IPS DF 6.9 (cell line): ENCODE measurements at places on chromosomes 6 and 20.
A peak's percentile ranks its signal among the peaks of the same experiment; 100 is the strongest.

DNA sequence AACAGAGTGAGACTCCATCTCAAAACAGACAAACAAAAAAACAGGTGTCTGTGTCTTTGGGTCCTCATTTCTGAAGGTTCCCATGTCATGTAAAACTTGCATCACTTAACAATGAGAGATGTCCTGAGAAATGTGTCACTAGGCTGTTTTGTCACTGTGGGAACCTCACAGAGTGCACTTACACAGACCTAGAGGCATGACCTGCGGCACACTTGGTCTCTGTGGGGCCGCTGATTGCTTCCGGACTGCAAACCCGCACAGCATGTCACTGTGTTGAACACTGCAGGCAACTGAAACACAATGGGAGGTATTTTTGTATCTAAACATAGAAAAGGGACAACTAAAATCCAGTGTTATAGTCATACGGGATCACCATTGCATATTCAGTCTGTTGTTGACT, 42.3 kb upstream of the TMEM181 start:
- H3K4me3 ChIP-seq = no peak overlapping the region
- no peak for DNase-seq
- H3K27me3 ChIP-seq = no peaks in the 10 kb centered on the region
- no peaks in the 10 kb centered on the region for H3K36me3 ChIP-seq
- no peaks in the 10 kb centered on the region for H3K4me1 ChIP-seq

- no peak overlapping the region for H3K4me3 ChIP-seq
- H3K4me1 ChIP-seq = peaks cover 4% of the 10 kb centered on the region
- no peaks in the 10 kb centered on the region for H3K36me3 ChIP-seq
- peaks cover 2% of the 10 kb centered on the region; the same call in 1 of the 2 replicates for H3K27me3 ChIP-seq
- H3K27ac ChIP-seq = no peak overlapping the region
Measured at GRCh38 chr6:170281331-170282292, 9.3 kb downstream of the DLL1 start.

- no peaks in the 10 kb centered on the region for H3K36me3 ChIP-seq
- H3K4me1 ChIP-seq = peaks cover 7% of the 10 kb centered on the region
- H3K27ac ChIP-seq = no peak overlapping the region
Measured at GRCh38 chr6:52571099-52571755, 5.6 kb downstream of the TRAM2 start.

- no peaks in the 10 kb centered on the region for H3K27me3 ChIP-seq
- no peak for DNase-seq
- H3K4me3 ChIP-seq = no peak overlapping the region
- no peaks in the 10 kb centered on the region; the same call in 1 of the 2 replicates for H3K4me1 ChIP-seq
Measured at GRCh38 chr6:133977983-133978895, 25.2 kb downstream of the TBPL1 start.

DNA sequence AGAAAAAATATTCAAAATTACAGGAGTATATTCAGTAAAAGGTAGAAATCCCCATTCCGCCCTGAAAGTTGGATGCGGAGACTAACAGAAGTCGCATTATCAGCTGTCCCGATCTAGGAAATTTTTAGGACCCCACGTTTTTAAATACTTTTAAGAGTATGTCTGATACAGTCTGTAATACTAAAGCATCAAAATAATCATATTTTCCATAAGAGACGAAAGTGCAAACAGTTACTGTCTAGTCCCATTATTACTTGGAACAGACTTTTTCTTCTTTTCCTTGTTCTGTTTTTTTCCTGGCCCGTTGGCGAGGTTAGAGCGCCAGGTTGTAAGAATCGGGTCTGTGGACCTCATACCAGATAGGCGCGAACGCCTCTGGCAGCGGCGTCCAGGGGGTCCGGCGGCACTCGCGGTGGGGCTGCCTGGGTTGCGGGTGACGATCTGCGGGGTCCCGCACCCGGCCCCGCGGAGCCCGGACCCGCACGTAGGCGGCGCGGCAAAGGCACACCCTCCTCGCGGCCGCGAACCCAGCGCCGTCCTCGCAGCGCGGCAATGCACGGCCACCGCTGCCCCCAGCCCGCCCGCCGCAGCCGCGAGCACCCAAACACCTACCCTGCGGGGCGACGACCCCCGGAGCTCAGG, 460 bp downstream of the PLAGL1 start:
- no peaks in the 10 kb centered on the region for H3K36me3 ChIP-seq
- H3K4me1 ChIP-seq = no peaks in the 10 kb centered on the region; the same call in 1 of the 2 replicates
- peaks cover 26% of the 10 kb centered on the region for H3K27me3 ChIP-seq
- H3K4me3 ChIP-seq = peak overlapping the region; percentile 51; the same call in 1 of the 2 replicates
- H3K27ac ChIP-seq = no peak overlapping the region

DNA sequence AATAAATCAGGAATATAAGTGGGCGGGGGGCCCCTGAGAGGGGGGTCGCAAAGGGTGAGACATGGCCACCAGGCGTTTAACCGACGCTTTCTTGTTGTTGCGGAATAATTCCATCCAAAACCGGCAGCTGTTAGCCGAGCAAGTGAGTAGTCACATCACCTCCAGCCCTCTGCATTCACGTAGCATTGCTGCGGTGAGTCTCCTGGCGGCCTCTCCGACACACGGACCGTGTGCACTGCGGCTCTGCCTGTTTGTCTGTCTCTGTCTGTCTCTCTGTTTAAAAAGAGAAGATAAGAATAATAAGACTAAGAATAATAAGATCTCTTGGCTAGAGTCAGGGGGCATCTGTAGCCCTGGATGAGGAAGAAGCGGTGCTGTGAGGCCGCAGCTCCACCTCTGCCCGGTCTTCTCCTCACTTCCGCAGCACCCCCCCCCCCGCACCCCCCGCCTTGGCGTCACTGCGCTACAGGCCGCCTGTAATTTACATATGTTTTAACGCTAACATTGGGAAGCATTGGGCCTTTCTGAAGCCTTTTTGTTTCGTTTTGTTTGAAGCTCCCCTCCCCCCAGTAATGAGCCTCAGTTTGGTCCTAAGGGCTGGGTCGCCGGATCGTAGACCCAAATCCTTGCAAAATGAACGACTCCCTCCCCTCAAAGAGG, 993 bp downstream of the STX16 start:
- no peaks in the 10 kb centered on the region for H3K27me3 ChIP-seq
- no peaks in the 10 kb centered on the region for H3K36me3 ChIP-seq
- peak; percentile 72 for DNase-seq

DNA sequence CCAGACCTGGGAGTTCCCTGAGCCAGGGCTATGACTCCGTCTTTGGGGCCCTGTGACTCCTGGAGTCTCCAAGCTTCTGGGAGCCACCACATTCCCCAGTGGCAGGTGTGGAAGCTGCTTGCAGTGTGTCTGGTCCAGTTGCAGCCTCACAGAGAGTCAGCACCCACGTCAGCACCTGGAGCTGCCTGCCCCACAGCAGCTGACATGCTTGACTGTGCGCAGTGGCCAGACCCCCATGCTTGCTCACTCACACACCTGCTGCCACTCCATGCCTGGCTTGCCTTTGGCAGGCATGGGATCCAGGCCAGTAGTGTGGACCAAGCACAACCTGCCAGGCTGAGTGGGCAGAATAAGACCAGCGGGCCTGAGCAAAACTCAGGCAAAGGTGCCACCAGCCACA, 31.0 kb upstream of the ASIP start:
- no peaks in the 10 kb centered on the region for H3K36me3 ChIP-seq
- H3K27me3 ChIP-seq = no peaks in the 10 kb centered on the region
- DNase-seq = no peak
- H3K27ac ChIP-seq = no peak overlapping the region
- H3K4me1 ChIP-seq = no peaks in the 10 kb centered on the region
- no peak overlapping the region for H3K4me3 ChIP-seq

GRCh38 chr6:48213076-48213788, 102.2 kb upstream of the PTCHD4 start:
- no peaks in the 10 kb centered on the region for H3K27me3 ChIP-seq
- DNase-seq = no peak
- H3K36me3 ChIP-seq = no peaks in the 10 kb centered on the region
- no peak overlapping the region for H3K4me3 ChIP-seq

- no peak overlapping the region for H3K27ac ChIP-seq
- peaks cover 2% of the 10 kb centered on the region; the same call in 1 of the 2 replicates for H3K4me1 ChIP-seq
- H3K27me3 ChIP-seq = no peaks in the 10 kb centered on the region
- no peak for DNase-seq
- H3K4me3 ChIP-seq = no peak overlapping the region
- H3K36me3 ChIP-seq = no peaks in the 10 kb centered on the region
Measured at GRCh38 chr6:154432533-154433476, 76.2 kb upstream of the IPCEF1 start.

DNA sequence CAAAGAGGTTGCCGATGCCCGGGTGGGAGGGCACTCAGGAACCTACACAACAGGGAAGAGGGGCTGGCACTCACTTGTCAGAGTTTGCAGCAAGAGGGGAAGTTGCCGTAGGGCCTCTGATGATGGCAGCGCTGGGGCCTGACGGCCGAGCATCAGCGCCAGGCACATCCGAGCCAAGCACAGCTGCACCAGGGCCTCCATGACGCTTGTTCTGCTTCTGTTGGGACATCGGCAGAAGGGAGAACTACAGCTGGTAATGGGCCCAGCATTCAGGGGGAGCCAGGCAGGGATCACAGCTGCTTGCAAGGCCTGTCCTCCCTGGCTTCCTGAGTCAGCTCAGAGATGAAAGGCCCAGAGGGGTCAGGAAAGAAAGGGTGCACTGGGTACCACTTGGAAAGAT, 367.7 kb downstream of the CDH4 start:
- H3K36me3 ChIP-seq = no peaks in the 10 kb centered on the region; the same call in 1 of the 2 replicates
- no peak for DNase-seq
- no peak overlapping the region for H3K4me3 ChIP-seq
- 0 out of 2 replicates have a peak, but pooled peaks cover 3% of the 10 kb centered on the region for H3K27me3 ChIP-seq
- H3K27ac ChIP-seq = no peak overlapping the region
- no peaks in the 10 kb centered on the region for H3K4me1 ChIP-seq

- DNase-seq = no peak
- H3K27me3 ChIP-seq = peaks cover 1% of the 10 kb centered on the region; the same call in 1 of the 2 replicates
- H3K4me1 ChIP-seq = peaks cover 5% of the 10 kb centered on the region; the same call in 1 of the 2 replicates
- H3K27ac ChIP-seq = no peak overlapping the region
- no peaks in the 10 kb centered on the region for H3K36me3 ChIP-seq
Measured at GRCh38 chr6:14276667-14277404, 159.3 kb downstream of the CD83 start.

- H3K27me3 ChIP-seq = no peaks in the 10 kb centered on the region
- DNase-seq = no peak
- H3K36me3 ChIP-seq = no peaks in the 10 kb centered on the region
- H3K4me1 ChIP-seq = no peaks in the 10 kb centered on the region
- no peak overlapping the region for H3K4me3 ChIP-seq
Measured at GRCh38 chr20:13580707-13581106, 58.0 kb downstream of the TASP1 start.

DNA sequence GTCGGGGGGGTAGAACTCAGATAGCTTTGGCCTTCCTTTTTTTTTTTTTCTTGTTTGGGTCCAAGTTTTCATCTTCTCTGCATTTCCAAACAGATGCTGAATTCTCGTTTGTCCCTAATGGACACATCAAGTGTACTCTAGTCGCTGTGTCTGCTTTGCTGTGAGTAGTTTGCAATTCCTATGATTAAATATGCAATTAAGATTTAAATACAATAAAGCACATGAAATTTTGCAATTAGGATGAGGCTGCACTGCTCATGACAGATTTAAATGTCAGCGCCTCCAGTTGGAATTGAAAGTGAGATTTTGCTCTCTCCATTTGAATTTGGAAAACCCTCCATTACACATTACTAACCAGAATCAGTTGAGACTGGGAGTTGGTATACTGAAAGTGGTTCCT, 70.4 kb downstream of the PFDN4 start:
- no peaks in the 10 kb centered on the region for H3K27me3 ChIP-seq
- no peak overlapping the region for H3K27ac ChIP-seq
- no peak for DNase-seq
- H3K4me3 ChIP-seq = no peak overlapping the region
- 0 out of 2 replicates have a peak, but pooled peaks cover under 1% of the 10 kb centered on the region for H3K4me1 ChIP-seq
- no peaks in the 10 kb centered on the region for H3K36me3 ChIP-seq

GRCh38 chr6:89966228-89966544, 71.9 kb downstream of the GJA10 start:
- H3K4me3 ChIP-seq = no peak overlapping the region
- H3K4me1 ChIP-seq = no peaks in the 10 kb centered on the region
- H3K36me3 ChIP-seq = no peaks in the 10 kb centered on the region
- no peak overlapping the region for H3K27ac ChIP-seq

DNA sequence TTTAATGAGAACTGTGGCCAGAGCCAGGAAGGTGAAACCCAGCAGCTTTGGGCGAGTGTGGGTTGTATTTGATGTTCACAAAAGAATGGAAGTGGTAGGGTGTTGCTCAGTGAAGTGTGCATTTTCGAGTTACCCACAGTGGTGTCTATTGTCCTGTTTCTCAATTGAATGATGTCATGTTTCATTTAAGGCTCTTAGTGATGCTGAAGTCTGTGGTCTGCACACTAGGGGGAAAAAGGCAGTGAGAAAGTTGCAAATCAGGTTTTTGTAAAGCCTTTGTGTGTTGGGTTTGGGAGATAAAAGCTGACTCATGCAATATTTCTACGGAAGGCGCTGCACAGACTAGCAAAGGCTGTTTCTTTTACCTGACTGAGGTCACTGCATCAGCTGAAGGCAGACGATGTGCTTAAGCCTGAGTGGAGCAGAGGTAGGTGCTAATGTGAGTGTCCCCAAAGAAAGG, 121.1 kb downstream of the PLEKHG1 start:
- no peak overlapping the region for H3K27ac ChIP-seq
- H3K27me3 ChIP-seq = no peaks in the 10 kb centered on the region
- no peak for DNase-seq
- no peak overlapping the region for H3K4me3 ChIP-seq

GRCh38 chr6:46832816-46833215, 39.6 kb downstream of the MEP1A start:
- DNase-seq = no peak
- H3K36me3 ChIP-seq = no peaks in the 10 kb centered on the region
- H3K4me1 ChIP-seq = no peaks in the 10 kb centered on the region

DNA sequence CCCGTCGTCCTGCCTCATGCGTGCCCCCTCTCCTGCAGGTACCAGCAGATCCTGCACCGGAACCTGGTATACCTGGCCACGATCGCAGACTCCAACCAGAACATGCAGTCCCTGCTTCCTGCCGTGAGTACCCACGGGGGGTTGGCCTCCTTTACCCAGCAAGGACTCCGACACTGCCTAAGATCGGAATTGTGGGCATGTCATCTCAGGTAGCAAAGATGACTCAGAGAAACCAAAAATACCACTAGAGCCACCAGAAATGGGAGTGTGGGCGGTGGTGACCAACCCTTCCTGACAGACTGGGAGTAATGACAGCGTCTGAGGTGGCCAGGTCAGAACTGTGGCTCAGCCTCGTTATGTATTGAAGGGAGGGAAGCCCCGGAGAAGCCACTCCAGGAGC, 16.3 kb downstream of the SS18L1 start:
- H3K27ac ChIP-seq = no peak overlapping the region
- no peaks in the 10 kb centered on the region for H3K27me3 ChIP-seq
- peaks cover 5% of the 10 kb centered on the region for H3K4me1 ChIP-seq
- H3K4me3 ChIP-seq = no peak overlapping the region
- DNase-seq = no peak

DNA sequence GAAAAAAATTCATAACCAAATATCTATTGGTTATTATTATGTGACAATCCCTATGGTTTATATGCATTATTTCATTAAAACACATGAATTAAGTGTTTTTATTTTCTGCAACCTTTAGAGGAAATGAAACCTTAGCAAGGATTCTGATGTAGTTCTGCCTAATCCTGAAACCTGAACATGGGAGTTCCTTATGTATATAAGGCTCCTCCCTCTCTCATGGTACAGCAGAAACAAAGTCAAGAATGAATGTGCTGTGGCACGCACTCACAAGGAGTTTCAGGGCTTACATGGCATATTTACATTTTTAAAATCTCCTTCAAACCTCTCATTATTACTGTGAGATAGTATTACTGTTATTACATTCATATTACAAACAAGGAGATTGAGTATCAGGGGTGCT, 426.4 kb upstream of the CITED2 start:
- no peak overlapping the region for H3K4me3 ChIP-seq
- H3K36me3 ChIP-seq = no peaks in the 10 kb centered on the region; the same call in 1 of the 2 replicates
- DNase-seq = no peak
- no peaks in the 10 kb centered on the region for H3K27me3 ChIP-seq
